ENCODE measurements at places on chromosomes 13 and 19. TPM values are rescaled to one million over a fixed set of nuclear protein-coding genes. Genes with fewer than 3 reads are reported as not detected.

GRCh38 chr19:18406749-18407148 is 9.3 kb upstream of the LRRC25 start:
- DNase-seq = no peak

LRRC8E gene
- polyA plus RNA-seq = 2.3 TPM

DNA sequence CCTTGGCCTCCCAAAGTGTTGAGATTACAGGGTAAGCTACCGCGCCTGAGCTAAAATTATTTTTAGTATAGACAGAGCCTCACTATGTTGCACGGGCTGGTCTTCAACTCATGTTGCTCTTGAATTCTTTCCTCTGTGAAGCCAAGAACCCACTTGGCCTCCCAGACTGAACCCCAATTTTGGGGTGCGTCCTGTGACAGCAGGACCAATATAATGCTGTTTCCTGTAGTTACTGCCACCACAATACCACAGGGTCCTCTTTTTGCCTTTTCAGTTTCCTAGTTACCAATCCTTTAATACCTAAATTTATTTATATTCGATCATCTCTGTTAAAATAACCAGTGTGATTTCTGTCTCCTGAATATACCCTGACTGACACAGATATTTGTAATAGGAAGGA is 32.9 kb downstream of the TSKS start:
- no peak for DNase-seq

CYP4F8 gene
- polyA plus RNA-seq = not detected

DNA sequence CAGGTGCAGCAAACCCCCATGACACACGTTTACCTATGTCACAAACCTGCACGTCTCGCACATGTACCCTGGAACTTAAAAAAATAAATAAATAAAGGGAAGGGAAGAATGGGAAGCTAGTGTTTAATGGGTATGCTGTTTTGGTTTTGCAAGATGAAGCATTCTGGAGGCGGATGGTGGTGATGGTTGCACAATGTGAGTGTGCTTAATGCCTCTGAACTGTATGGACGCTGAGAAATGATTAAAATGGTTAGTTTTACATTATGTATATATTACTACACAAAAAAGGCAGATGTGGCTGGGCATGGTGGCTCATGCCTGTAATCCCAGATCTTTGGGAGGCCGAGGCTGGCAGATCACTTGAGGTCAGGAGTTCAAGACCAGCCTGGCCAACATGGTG is 17.8 kb downstream of the NFILZ start:
- no peak for DNase-seq

SIGLEC5 gene
- polyA plus RNA-seq = 0.37 TPM

DNA sequence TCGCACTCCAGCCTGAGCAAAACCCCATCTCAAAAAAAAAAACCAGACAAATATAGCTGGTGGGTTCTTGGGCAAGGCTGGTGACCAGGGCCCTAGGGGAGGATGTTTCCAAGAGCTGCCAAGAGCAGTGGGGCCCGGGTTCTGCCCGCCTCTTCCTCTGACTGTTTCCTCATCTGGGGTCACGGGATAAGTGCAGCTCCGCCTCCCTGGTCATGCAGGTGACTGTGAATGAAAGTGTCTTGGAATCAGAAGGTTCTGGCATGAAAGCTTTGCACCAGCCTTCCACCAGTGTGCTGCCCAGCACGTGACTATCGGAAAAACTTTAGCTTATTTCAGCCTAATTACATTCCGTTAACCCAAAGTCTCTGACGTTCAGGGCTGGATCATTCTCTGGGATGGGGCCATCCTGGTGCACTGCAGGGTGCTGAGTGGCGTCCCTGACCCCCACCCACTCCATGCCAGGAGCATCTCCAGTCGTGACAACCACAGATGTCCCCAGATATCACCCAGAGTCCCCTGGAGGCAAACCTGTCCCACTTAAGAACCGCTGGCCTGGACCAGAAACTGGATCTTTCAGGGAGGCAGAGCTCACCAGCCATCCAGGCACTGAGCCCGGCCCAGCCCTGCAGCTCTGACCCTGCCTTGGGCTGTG is 85.6 kb downstream of the GNG7 start:
- DNase-seq = no peak

FFAR1 gene
- 0.61 TPM for polyA plus RNA-seq
